ENCODE measurements at places on chromosomes 5 and 9.
A peak's percentile ranks its signal among the peaks of the same experiment; 100 is the strongest.

- DNase-seq, result no peak
Observed at GRCh38 chr5:135237748-135238103, 161.3 kb downstream of the MACROH2A1 start.

GRCh38 chr9:112166176-112167140, 8.6 kb downstream of the SUSD1 start:
- peak; percentile 39 for DNase-seq

- no peak for DNase-seq
Observed at GRCh38 chr5:160007514-160007913, 1.4 kb upstream of the TTC1 start.

- peak; percentile 32 for DNase-seq
Observed at GRCh38 chr5:135085133-135085935, 51.3 kb upstream of the PITX1 start.

DNA sequence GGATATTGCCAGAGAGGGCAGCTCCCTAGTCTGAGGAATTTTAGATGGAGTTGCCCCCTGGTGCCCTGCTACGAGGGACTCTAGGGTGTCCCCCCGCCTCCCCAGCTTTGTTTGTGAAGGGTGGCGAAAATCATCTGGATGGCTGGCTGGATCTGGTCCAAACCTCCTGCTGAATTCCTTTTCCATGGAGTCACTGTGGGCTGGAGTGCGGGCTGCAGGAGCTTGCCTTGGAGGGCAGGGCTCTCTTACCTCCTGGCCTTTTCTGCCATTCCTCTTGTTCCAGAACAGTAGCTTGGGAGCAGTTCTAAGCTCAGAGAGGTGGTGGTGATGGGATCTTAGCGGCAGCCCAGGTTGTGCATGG, 2.1 kb downstream of the SYNPO start:
- peak; percentile 94 for DNase-seq

- DNase-seq, result no peak
Observed at GRCh38 chr5:150595466-150596031, 44.9 kb upstream of the SYNPO start.

DNA sequence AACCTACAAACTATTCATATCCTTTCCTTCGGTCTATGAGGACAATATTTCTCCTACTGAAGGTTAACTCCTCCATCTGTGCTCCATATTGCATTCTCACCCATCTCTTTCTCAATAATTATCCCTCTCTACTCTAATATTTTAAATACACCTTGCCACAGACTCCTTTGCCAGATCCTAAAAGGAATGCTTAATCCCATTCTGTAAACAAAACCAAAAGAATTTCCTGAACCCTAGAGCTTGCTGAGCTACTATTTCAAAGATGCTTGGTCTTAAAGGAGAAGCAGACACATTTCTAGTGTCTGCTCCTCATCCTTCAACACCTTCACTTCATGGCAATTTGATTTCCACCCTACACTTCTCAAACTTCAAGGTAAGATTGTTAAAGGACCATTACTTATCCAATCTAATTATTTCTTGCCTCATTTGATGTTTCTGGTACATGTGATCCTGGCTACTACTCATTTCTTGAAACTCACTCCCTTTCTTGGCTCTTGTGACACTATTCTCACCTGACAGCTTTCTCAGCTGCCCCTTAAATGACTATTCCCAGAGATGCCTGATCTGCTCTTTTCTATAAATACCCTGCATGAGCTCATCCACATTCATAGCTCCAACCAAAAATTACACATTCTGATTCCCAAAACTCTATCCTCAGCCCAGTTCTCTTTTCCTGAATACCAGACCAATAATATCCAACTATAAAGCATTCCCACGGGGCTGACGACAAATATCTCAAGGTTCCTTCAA, 20.2 kb downstream of the HOMER1 start:
- no peak for DNase-seq

DNA sequence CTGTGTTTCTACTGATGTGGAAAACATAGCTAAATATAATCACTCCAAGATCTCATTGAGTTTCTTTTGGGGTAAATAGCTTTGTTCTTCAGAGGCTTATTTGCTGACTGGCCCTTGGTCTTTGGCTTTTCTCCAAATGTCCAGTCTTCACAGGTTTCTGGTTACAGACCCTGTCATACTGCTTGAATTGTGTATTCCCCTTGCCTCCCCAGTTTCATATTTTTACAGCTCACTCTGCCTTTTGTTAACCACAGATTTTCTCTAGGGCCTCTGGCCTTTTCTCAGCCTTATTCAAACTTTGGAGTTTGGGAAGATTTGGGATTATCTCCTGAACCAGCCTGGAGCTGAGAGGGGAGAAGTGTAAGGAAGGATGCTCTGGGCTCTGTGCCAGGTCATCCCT, 23.9 kb downstream of the ISOC1 start:
- no peak for DNase-seq

GRCh38 chr9:128946571-128947276, 679 bp downstream of the DOLK start:
- peak; percentile 39 for DNase-seq

- DNase-seq, result no peak
Observed at GRCh38 chr9:95111716-95112115, 205.8 kb downstream of the FANCC start.

DNA sequence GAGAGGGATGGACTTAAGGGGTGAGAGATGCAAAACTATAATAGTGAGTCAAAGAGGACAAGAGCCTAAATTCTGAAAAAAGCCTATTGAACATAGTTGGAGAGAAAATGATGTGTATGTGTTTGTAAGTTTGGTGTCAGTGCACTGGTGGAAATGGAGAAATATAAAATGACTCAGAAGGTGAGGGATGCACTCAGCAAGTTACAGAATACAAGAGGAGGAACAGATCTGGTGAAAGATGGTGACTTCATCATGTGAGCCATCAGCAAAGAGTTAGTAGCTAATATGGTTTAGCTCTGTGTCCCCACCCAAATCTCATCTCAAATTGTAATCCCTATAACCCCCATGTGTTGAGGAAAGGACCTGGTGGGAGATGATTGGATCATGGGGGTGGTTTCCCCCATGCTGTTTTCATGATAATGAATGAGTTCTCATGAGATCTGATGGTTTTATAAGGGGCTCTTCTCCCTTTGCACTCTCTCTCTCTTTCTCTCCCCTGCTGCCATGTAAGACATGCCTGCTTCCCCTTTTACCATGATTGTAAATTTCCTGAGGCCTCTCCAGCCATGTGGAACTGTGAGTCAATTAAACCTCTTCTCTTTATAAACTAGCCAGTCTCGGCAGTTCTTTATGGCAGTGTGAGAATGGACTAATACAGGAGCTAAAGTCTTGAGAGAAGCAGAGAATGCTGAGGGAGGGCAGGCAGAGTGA, 30.4 kb upstream of the FYB1 start:
- DNase-seq, result no peak

DNA sequence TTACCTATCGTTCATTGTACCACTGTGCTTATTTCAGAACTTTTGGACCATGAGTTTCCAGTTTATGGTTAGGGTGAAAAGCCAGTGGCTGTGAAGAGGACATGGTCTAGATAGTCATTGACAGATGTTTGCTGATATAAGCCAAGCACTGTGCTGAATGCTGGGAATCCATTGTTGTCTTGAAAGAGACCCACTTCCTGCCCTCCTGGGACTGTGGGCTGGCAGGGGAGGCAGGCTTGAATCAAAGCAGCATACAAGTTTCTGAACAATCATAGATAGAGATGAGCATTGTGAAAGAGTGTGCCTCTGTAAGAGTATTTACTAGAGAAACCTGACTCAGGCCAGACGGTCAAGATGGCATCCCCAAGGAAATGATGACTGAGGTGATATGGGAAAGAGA, 73.4 kb downstream of the NMUR2 start:
- DNase-seq, result no peak

DNA sequence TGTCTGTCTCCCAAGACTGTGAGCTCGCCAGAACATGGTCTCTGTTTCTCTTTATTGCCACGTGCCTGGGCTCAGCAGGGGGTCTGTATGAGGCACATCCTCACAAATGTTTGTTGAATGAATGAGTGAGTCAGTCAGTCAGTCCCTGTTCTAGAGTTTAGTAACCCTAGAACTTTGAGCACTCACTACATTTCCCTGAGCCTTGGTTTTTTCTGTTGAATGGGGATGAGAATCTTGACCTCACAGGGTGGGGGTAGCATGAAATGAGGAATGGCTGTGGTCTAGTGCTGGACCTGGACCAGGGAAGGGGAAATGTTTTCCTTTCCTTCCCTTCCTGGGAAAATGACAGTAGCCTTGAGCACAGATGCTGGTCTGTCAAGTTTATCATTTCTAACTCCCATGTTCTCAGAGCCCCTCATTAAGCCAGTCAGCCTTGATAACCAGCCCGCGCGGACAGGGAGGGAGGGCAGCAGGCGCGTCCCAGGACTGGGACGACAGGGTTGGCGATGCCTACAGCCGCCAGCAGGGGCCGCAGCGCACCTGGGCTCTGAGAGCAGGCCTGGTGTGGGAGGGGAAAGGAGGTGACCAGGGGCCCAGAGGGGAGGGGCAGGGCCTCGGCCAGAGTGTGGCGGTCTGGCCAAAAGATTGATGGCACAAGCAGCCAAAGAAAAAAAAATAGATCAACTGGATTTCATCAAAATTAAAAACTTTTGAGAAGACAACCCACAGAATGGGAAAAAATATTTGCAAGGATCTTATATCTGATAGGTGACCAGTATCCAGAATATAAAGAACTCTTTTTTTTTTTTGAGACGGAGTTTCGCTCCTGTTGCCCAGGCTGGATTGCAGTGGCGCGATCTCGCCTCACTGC, 24.1 kb upstream of the WNK2 start:
- peak; percentile 77 for DNase-seq

DNA sequence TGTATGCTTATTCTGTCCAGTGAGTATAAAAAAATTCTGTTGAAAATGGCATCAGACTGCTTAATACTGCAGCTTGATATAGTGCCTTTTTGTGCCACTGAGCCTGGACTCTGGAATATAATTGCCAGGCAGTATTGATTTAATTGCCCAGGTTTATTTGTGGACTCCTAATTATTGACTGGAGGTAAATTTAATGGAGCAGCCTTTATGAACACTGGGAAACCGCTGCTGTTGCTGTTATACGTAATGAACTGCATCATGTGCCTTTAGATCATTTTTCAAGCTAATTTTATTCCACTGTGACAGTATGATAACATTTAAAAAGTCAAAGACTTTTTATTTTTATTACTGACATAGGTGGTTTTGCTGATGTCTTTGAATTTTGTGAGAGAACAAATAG, 90.2 kb upstream of the SH3GL2 start:
- DNase-seq, result no peak

GRCh38 chr9:88818495-88819201, 172.6 kb upstream of the S1PR3 start:
- peak; percentile 81 for DNase-seq

DNA sequence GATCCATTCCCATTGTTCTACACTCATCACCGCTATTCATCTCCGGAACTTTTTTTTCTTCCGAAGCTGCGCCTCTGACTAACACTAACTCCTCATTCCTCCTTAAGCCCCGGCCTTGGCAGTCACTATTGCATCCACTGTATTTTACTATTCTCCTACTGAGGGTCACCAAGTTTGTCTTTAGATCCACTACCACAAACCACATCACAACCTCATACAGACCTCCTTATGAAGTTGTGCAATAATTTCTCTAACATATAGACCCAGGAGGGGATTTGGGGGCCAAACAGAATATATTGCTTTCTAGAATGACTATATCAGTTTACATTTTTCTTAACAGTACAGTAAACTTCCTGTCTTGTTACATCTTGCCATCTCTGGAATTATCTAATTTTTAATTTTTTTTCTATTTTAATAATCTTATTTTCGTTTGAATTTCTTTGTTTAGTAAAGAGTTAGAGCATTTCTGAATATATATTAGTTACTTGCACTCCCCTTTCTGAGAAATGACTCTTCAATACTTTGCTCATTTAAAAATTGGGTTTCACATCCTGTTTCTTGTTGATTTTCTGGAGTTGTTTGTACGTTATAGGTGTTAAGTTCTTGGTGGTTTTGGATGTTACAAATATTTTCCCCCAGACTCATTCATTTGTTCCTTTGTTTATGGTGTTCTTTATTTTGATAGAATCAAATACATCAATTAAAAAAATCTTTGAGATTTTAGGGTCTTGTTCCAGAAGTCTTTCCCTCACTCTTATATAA, 37.1 kb downstream of the DMRT2 start:
- DNase-seq, result no peak

- DNase-seq, result peak; percentile 60
Observed at GRCh38 chr5:56145106-56145505, 88.0 kb downstream of the ANKRD55 start.

DNA sequence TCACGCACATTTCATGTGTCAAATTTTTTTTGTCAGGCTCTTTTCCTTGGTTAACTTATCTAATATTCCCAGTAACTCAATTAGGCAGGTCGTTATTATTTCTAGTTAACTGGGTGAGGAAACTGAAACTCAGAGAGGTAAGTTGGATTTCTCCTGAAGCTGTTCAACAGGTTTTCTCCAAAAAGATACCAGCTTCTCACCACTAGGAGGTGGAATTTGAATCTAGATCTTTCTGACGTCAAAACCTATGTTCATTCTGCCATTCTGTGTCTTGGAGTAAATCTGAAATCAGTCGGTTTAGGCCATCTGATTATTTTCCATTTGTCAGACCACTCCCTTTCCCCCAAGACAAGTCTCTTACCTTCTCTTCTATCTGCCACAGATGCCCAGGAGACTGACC, 572.9 kb downstream of the ACTL7B start:
- no peak for DNase-seq

- peak; percentile 29 for DNase-seq
Observed at GRCh38 chr9:127463911-127464310, 12.6 kb downstream of the LRSAM1 start.

DNA sequence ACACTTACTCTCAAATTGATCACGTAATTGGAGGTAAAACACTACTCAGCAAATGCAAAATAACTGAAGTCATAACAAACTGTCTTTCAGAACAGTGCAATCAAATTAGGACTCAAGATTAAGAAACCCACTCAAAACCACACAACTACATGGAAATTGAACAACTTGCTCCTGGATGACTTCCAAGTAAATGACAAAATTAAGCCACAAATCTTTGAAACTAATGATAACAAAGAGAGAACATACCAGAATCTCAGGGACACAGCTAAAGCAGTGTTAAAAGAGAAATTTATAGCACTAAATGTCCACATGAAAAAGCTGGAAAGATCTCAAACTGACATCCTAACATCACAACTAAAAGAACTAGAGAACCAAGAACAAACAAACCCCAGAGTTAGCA, 540.5 kb upstream of the CDH18 start:
- DNase-seq, result no peak

DNA sequence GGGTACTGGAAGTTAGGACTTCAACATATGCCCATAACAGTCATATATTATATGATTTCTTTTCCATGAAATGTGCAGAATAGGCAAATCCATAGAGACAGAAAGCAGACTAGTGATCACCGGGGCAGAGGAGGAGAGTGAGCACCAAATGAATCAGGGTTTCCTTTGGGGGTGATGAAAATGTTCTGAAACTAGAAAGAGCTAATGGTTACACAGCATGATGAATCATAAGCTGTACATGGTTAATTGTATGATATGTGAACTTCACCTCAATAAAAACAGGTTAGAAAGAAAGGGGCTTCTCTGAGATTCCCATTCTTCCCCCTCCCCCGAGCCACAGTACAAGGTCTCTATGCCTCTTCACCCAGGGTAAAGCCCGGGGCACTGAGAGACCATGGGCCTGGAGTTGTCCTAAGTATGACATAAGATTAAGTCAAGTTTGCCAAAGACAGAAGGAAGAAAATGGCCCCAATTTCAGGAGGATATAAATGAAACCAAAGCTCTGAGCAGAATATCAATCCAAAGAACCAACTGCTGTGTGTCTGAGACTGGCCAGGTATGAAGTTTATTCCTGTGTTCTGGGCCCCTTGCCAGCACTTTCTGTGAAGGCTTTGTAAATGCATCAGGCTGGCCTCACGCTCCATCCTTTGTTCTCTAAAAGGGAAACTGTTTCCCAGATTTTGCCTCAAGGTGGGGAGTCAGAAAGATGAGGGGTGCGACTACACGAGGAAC, 243.8 kb downstream of the CDK5RAP2 start:
- no peak for DNase-seq
